ENCODE measurements at places on chromosomes 12 and 14. TPM values are rescaled to one million over a fixed set of nuclear protein-coding genes. Genes with fewer than 3 reads are reported as not detected.

DNA sequence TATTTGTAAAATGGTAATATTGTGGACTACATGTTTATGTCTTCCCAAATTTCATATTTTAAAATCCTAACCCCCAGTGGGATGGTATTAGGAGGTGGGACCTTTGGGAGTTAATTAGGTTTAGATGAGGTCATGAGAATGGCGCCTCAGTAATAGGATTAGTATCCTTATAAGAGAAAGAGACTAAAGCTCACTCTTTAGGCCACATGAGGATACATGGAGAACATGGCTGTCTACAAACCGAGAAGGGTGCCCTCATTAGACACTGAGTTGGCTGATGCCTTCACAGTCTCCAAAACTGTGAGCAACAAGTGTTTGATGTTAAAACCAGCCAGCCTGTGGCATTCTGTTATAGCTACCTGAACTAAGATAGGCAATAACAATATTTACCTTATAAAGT lies 58.3 kb upstream of the OTOGL start:
- H3K27me3 ChIP-seq: no peaks in the 10 kb centered on the region
- DNase-seq: no peak
- H3K4me1 ChIP-seq: no peaks in the 10 kb centered on the region
- no peak overlapping the region for H3K4me3 ChIP-seq
- no peak overlapping the region for H3K27ac ChIP-seq
- H3K36me3 ChIP-seq: no peaks in the 10 kb centered on the region

The LRRIQ1 gene
- 0.67 TPM for total RNA-seq

The ASCL1 gene
- not detected for total RNA-seq

The CORO1C gene
- 257 TPM for total RNA-seq

DNA sequence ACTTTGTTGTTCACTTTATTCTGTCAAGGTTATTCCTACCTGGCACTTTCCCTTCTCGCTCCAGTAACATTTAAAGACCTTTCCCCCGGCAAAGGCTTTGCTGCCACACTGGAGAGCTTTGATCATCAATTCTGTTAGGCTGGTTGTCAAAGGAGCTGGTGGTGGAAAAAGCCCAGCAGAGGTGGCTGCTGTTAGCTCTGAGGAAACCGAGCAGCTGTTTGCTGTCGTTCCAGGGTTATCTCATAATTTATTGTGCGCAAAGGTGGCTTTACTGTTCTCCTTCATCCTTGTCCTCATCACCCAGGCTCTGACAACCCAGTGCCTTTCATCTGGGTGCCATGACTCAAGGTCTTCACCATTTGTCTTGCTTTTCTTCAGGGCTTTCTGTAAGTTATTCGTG lies 38.2 kb upstream of the CRADD start:
- H3K4me1 ChIP-seq: peaks cover 3% of the 10 kb centered on the region
- H3K36me3 ChIP-seq: no peaks in the 10 kb centered on the region
- no peak overlapping the region for H3K27ac ChIP-seq
- no peak for DNase-seq
- H3K4me3 ChIP-seq: no peak overlapping the region

- no peak overlapping the region for H3K27ac ChIP-seq
- DNase-seq: no peak
- H3K36me3 ChIP-seq: no peaks in the 10 kb centered on the region
- no peaks in the 10 kb centered on the region for H3K4me1 ChIP-seq
- no peak overlapping the region for H3K4me3 ChIP-seq
Measured at GRCh38 chr14:26730929-26731618, 133.2 kb upstream of the NOVA1 start.

- no peak overlapping the region for H3K27ac ChIP-seq
- no peaks in the 10 kb centered on the region for H3K27me3 ChIP-seq
- H3K36me3 ChIP-seq: no peaks in the 10 kb centered on the region
- no peak for DNase-seq
Measured at GRCh38 chr14:61177279-61178225, 103.6 kb downstream of the TMEM30B start.

DNA sequence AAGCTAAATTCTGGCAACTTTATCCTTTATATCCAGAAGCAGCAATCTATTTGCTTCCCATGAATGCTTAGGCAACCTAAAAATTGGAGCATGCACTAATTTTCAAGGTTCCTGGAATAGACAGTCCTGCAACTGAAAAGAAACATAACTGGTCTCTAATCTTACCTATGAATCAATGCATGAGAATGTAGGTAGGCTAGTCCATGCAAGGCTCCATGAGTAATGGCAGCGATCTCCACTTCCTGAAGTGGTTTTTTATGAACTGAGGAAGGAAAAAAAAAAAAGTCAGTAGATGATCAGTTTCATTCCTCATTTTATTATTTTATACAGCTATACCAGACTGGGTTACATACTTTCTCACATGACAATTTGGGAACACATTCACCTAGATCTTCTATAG lies 102.0 kb downstream of the PEBP1 start:
- H3K36me3 ChIP-seq: peaks cover 39% of the 10 kb centered on the region
- H3K4me3 ChIP-seq: no peak overlapping the region
- no peaks in the 10 kb centered on the region for H3K27me3 ChIP-seq
- H3K27ac ChIP-seq: no peak overlapping the region

GRCh38 chr12:92147491-92147890 lies 1.8 kb upstream of the BTG1 start:
- peaks cover 13% of the 10 kb centered on the region for H3K4me1 ChIP-seq
- H3K27me3 ChIP-seq: no peaks in the 10 kb centered on the region
- peak overlapping the region; percentile 71 for H3K4me3 ChIP-seq
- no peak for DNase-seq
- peaks cover 14% of the 10 kb centered on the region for H3K36me3 ChIP-seq
- no peak overlapping the region for H3K27ac ChIP-seq

DNA sequence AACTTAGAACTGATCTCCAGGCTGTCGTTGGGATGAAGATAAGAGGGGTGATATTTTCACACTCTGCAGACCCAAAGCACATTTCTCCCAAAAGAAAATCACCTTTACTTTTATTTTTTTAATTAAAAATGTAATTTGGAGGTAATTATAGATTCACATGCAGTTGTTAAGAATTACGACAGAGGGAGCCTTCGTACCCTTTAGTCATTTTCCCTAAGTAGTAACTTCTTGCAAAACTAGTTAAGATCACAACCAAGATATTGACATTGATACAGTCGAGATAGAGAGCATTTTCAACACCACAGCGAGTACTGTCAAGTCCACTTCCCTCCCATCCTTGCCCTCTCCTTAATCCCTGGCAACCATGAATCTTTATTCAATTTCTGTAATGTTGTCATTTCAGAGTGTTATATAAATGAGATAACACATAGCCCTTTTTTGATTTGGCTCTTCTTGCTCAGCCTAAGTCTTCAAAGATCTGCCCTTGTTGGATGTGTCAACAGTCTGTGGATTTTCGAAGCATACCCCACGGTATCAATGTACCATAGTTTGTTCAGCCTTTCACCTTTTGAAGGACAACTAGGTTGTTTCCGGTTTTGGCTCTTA lies 39.6 kb downstream of the DNAH10 start:
- H3K4me3 ChIP-seq: no peak overlapping the region
- no peaks in the 10 kb centered on the region for H3K36me3 ChIP-seq
- DNase-seq: no peak
- H3K27me3 ChIP-seq: no peaks in the 10 kb centered on the region
- H3K27ac ChIP-seq: no peak overlapping the region

DNA sequence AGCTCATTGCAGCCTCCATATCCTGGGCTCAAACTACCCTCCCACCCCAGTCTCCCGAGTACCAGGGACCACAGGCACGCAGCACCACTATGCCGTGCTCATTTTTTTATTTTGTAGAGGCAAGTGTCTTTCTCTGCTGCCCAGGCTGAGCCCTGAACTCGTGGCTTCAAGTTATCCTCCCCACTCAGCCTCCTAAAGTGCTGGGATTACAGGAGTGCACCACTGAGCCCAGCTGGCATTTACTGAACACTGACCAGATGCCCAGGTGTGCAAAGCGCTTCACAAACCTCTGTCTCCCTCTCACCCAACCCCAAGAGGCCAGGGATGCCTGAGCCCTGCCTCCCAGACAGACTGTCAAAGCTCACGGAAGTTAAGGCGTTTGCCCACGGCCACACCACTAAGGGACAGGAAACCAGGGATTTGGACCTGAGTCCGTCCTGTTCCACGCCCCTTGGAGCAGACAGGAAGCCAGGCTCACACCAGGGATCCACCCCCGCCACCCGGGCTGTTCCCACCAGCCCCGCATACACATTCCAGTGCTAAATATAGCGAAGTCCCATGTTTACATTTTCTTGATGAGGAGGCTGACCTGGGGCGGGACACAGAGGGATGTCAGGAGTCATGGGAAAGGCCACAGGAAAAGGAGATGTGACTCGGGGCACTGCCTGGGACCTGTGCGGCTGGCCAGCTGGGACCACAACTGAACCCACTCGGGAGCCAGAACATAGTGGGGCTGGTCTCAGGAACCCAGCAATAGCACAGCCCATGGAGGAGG lies 51.2 kb downstream of the TESC start:
- H3K36me3 ChIP-seq: no peaks in the 10 kb centered on the region
- H3K4me1 ChIP-seq: peaks cover 11% of the 10 kb centered on the region
- no peak overlapping the region for H3K4me3 ChIP-seq
- H3K27ac ChIP-seq: no peak overlapping the region

DNA sequence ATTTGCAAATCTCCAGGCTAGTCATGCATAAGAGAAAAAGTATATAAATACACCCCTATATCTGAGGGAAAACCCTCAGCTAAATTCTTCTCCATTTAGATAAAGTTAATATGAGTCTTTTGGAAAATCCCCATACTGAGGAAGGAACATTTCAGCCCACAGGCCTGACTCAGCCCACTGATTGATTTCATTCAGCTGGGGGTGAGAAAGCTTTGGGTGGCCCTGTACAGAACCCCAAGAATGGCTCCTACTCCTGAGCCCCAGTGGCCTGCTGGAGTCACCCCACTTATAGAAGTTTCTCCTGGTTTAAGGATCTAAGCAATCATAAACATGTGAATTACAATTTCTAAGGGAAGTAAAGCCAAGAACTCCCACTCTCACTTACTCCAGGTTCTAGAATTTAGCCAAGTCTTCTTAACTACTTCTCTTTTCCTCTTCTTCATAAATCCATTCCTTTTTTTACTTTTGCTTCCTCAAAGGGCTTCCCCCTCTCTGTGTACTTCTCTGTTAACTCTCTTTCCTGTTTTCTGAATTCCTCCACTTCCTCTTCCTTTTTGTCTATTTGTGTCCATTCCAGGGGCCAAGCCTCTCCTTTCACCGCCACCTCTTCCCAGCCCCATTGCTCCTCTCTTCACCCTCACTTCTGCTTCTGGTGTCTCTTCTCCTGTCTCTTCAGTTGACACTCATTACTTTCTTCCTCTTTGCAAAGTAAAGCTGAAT lies 21.0 kb downstream of the RTN1 start:
- DNase-seq: no peak
- no peaks in the 10 kb centered on the region for H3K4me1 ChIP-seq
- no peak overlapping the region for H3K27ac ChIP-seq
- H3K36me3 ChIP-seq: no peaks in the 10 kb centered on the region
- H3K27me3 ChIP-seq: no peaks in the 10 kb centered on the region

DNA sequence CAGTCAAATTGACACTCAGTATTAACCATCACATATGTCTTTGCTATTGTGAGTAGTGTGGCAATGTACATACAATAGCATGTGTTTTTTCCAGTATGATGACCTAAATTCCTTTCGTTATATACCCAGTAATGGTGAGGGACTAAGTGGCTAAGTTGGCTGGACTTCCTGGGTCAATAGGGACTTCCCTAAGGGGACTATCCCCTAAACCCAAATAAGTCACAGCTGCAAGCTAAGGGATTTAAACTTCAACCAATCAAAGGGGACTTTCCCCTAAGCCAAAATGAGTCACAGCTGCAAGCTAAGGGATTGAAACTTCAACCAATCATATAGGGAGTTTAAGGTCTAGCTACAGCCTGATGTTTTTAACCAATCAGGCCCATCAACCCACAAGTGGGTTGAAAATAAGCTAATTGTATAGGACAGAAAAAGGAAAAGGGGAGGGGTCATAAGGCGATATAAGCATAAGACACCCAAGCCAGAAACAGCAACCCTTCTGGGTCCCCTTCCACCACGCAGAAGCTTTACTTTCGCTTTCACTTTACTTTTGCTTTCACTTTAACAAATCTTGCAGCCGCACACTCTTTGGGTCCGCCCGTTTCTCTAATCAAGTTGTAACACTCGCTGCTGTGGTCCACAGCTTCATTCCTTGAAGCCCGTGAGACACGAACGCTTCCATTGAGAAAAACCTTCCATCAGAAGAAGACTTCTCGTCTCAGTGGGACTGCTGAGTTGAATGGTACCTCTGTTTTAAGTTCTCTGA lies 404.4 kb downstream of the FLRT2 start:
- H3K27ac ChIP-seq: peak overlapping the region; percentile 73
- DNase-seq: no peak

DNA sequence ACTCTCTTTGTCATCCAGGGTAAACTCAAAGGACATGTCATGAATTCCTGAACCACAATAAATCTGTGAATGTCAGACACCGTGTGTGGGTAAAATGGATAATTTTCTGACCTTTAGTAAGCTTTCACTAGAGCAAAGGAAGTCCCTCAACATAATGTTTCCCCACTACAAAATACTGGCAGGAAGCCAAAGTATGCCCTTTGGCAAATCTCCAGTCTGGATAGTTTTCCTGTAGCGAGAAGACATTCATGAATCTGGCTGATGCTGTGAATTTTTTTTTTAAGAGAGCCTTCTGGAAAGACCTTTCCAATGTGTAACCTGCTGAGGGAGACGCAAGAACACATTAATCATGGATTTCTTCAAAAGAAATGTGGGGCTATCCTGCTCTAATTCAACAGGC lies 389.6 kb upstream of the DDHD1 start:
- no peaks in the 10 kb centered on the region for H3K27me3 ChIP-seq
- no peak for DNase-seq
- H3K4me1 ChIP-seq: no peaks in the 10 kb centered on the region
- no peak overlapping the region for H3K4me3 ChIP-seq
- H3K27ac ChIP-seq: no peak overlapping the region

DNA sequence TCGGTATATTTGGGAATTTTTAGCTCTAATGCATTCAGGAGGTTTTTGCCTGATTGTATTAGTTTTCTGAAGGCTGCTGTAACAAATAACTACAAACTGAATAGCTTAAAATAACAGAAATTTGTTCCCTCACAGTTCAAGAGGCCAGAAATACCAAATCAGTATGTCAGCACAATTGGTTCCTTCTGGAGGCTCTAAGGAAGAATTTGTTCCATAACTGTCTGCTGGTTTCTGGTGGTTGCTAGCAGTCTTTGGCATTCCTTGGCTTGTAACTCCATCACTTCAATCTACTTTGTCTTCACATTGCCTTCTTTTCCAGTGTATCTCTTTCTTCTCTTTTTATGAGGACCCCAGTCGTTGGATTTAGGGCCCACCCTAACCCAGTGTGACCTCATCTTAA lies 21.3 kb downstream of the TMTC3 start:
- H3K36me3 ChIP-seq: peaks cover 35% of the 10 kb centered on the region
- no peaks in the 10 kb centered on the region for H3K4me1 ChIP-seq
- H3K4me3 ChIP-seq: no peak overlapping the region
- no peaks in the 10 kb centered on the region for H3K27me3 ChIP-seq
- no peak for DNase-seq
- no peak overlapping the region for H3K27ac ChIP-seq

DNA sequence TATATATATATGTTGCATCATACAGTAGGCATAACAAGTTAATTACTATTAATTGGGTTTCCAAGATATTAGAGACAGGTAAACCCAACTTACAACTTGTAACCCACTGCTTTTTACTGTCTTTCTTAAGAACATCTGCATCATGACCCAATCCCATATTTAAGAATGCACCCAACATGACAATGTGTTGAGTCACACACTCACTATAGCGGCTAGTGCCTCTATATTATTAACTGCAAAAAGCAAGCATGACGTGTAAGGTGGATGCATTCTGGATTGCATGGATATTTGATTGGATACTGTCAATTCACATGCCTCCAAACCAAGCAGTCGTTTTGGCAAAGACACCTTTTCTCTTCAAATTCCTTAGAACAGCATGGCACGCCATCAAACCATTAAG lies 68.2 kb downstream of the KSR2 start:
- H3K27me3 ChIP-seq: no peaks in the 10 kb centered on the region
- no peak overlapping the region for H3K27ac ChIP-seq
- H3K36me3 ChIP-seq: no peaks in the 10 kb centered on the region
- H3K4me1 ChIP-seq: no peaks in the 10 kb centered on the region
